ENCODE measurements at places on chromosomes 12 and 14. TPM values are rescaled to one million over a fixed set of nuclear protein-coding genes. Genes with fewer than 3 reads are reported as not detected.

BCL2L14 gene
- under 0.01 TPM for total RNA-seq

CYP46A1 gene
- 2.1 TPM for total RNA-seq

SOCS2 gene
- total RNA-seq = 13.6 TPM

LPAR5 gene
- 1.0 TPM for total RNA-seq

SLC17A8 gene
- under 0.01 TPM for total RNA-seq

Data from skeletal muscle tissue (tissue), 5 donors.